Thoracic aorta (tissue), 2 donors: ENCODE measurements at places on chromosomes 16 and 17.
A peak's percentile ranks its signal among the peaks of the same experiment; 100 is the strongest.

- DNase-seq: no peak
These were observed 114.4 kb downstream of the SOCS1 start for GRCh38 chr16:11141409-11142260.

DNA sequence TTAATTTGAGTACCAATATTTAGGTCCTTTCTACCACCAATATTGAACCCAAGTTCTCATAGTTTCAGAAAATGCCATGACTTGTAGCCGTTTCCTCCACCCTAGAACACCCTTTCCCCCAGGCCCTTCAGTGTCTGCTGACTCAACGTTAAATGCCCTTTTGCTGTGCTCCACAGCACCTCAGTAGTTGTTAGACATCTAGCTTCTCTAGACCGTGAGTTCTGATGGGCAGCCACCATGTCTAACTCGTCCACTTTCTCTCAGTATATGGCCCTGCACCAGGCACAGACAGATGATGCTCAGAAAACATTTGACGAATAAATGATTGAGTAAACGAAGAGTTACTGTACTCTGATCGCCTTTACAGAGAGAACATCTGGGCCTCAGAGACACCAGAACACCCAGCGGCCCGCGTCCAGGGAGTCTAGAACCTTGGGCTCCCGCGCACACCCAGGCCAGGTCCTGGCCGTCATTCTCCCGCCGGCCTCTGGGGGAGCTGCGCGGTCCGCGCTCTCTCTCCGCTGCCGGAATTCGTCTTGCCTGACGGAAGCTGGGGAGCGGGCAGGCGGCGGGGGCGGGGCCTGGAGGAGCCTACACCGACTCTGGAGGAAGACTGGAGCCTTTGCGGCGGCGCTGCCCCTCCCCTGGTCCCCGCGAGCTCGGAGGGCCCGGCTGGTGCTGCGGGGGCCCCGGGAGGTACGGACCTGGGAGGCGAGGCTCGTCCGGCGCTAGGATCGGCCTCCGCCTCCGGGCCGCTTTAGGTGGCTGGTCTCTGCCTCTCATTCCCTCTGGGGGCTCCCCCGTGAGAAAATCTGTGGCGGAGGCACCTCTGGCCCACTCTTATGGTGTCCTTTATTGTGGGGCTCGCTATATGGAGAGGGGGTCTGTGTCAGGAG lies at the start of gene NKIRAS2:
TSS of gene NKIRAS2 (plus strand) at position 582 of the 896 bp plus-strand sequence. CDS start 1,488 bp downstream, outside the sequence.
- peak; percentile 67 for DNase-seq

DNA sequence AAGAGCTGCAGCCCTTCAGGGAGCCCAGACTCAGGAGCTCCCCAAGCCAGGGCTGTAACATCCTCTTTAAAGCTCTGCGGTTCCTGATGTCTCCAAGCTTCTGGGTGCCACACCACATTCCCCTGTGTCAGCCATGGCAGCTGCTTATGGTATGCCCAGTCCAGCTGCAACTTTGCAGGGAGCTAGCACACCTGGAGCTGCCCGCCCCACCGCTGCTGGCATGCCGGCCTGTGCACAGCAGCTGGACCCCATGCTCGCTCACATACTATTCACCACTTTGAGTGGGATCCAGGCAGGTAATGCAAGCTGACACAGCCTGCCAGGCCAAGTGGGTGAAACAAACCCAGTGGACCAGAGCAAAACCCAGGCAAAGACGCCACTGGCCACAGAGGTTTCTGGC lies 305.6 kb upstream of the AXIN2 start:
- no peak for DNase-seq

DNA sequence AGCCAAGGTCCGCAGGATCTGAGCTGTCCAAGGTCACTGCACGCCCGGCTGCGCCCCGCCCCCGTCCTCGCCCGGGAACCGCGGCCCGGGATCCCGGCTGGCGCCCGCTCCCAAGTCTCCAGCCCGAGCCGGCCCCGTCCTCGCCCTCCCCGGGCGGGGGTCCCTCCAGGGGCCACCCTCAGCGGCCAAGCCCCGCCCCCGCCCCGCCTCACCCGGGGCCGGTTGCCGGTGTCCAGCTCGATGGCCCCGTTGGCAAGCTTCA lies 216 bp downstream of the VPS9D1 start:
- no peak for DNase-seq

GRCh38 chr16:47528431-47528830 lies 67.3 kb downstream of the PHKB start:
- no peak for DNase-seq

GRCh38 chr17:75159196-75160031 lies 5.1 kb upstream of the JPT1 start:
- no peak for DNase-seq

- DNase-seq: no peak
These were observed 15.4 kb downstream of the TNS4 start for GRCh38 chr17:40485851-40486521.

DNA sequence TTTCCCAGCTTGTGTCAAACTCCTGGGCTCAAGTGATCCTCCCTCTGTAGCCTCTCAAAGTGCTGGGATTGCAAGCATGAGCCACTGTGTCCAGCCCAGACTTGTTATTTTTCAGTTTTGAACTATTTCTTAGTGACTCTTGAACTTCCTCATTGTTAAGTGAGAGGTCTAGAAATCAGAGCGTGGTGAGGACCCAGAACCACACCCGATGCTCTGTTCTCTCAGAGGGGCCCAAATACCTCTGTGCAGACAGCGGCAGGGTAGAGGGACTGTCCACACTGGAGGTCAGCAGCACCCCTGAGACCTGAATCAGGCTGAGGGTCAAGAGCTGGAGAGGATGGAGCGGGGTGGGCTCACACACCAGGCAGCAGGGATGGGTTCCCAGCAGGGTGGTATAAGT lies 47.7 kb upstream of the MEAK7 start:
- DNase-seq: no peak

DNA sequence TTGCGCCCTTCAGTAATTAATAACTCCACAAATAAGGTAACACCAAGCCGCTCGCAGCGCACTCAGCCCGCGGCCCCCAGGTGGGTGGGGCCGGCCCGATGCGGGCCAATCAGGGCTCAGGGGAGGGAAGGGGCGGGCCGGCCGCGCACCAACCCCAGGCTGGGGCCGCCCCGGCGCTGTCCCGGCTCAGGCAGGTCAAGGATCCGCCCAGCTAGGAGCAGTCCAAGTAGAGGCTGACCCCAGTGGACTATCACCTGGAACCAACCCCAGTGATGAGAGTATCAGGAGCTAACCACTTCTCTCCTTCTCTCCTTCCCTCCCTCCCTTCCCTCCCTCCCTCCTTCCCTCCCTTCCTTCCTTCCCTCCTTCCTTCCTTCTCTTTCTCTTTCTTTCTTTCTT lies 110.8 kb downstream of the C16orf78 start:
- DNase-seq: peak; percentile 43

DNA sequence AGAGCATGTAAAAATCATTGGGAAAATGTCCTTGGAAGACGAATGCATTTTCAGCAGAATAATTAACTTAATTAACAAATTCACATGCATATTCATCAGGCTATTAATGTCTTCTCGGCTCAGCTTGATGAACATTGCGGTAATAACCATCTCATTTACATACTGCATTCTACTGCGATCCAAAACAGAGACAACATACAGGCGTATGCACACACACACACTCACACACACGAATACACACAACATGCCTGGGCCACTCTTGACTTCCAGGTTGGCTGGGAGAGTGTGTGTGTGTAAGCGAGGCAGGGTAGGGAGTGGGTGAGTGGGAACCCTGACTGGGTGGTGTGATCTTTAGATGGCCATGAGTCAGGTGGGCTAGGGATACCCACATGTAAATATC lies 44.7 kb downstream of the NEUROD2 start:
- DNase-seq: no peak

DNA sequence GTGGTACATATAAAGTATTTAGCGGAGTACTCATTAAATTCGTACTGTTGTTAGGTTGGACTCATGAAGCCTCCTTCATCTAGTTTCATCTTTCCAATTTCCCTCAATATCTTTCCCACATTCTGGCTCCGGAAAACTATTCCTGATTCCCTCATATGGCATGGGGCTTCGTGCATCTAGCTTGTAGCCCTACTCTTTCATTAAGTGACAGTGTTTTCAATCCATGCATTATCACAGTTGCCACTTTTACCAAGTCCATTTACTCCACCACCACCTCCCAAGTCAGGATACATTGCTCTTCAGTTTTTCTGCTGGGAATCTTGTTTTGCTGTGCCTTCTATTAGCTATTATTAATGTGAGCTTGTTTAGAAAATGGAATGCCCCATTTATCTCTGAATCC lies 1032.1 kb upstream of the RBFOX1 start:
- no peak for DNase-seq

GRCh38 chr17:44197980-44198720 lies 1.5 kb downstream of the ATXN7L3 start:
- no peak for DNase-seq

DNA sequence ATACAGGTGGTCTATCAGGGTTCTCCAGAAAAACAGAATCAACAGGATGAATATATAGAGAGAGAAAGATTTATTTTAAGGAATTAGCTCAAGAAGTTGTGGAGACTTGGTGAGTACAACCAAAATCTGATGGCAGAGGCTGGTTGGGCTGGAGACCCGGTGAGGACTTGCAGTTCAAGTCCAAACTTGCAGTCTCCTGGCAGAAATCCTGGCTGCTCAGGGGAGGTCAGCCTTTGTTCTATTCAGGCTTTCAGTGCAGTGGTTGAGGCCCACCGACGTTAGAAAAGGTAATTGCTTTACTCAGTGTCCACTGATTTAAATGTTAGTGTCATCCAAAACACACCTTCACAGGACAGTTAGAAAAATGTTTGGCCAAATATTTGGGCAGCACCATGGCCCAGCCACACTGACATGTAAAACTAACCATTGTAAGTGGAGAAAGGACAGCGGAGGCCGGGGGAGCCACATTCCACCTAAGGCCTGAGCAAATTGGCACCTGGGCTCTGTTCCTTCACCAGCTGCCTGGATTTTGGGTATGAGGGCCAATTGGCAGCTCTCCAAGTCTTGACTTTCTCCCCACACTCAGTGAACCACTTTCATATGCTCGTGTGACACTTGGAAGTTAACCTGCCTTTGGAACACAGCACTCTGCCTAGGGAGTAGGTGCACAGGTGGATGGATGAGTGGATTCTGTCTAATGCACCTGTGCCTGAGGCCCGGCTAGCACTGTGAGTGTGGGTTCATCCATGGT lies 54.7 kb downstream of the CACNG5 start:
- DNase-seq: no peak

DNA sequence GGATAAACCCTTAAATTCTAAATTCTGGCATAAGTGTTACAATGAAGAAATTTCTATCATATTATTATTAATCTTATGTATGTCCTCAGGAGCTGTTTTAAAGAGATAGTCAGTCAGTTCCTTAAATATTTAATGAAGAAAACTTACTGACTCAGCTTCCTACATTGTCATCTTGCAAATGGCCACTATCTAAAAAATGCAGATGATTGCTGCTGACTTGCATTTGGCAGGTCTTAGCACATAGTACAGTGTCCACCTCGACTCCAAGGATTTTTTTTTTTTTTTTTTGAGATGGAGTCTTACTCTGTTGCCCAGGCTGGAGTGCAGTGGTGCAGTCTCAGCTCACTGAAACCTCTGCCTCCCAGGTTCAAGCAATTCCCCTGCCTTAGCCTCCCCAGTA lies 55.1 kb upstream of the CORO6 start:
- DNase-seq: no peak

DNA sequence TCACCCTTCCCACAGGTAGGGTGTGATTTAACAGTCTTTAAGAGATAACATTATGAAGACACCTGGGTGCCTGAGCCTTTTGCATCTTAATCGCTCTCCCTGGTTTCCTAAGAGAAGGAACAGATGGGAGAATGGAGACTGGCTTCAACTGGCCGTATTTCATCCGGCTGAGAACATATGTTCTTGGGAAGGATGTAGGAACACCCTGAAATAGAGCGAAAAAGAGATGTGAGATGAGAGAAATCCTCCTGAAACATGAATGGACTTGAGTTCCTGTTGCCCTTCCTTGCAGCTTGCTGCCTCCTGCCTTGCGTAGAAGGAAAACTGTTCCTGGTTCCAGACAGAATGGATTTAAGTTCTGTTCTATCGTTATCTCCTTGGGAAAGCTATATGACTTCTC lies 385.4 kb upstream of the RBFOX1 start:
- DNase-seq: no peak

DNA sequence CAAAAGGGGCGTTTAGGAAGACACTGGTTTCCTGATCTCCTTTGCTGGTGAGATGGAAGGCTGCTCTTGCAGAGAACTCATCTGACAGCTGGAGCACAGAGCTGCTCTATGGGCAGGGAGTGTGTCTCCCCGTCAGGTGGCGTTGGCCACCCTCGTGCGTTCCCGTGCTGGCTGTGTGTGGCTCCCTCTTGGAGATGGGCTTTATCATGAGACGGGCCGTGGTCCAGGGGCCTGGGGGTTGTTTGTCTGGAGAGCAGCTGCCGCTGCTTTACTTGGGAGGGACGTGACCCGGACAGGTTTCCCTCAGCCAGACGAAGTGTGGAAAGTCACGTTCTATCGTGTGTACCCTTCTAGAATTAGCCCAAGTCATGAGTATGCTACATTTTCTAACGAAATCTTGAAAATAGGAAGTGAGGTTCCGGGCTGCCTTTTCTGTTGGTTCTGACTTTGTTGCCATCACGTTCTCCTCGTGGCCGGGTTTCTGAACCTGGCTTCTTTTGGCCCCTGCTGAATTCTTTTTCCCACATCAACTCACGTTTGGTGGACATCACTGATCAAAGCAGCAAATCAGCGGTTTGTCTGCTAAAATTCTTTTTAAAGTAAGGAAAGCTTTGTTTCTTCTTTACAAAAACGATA lies 105.6 kb upstream of the CHMP6 start:
- no peak for DNase-seq

DNA sequence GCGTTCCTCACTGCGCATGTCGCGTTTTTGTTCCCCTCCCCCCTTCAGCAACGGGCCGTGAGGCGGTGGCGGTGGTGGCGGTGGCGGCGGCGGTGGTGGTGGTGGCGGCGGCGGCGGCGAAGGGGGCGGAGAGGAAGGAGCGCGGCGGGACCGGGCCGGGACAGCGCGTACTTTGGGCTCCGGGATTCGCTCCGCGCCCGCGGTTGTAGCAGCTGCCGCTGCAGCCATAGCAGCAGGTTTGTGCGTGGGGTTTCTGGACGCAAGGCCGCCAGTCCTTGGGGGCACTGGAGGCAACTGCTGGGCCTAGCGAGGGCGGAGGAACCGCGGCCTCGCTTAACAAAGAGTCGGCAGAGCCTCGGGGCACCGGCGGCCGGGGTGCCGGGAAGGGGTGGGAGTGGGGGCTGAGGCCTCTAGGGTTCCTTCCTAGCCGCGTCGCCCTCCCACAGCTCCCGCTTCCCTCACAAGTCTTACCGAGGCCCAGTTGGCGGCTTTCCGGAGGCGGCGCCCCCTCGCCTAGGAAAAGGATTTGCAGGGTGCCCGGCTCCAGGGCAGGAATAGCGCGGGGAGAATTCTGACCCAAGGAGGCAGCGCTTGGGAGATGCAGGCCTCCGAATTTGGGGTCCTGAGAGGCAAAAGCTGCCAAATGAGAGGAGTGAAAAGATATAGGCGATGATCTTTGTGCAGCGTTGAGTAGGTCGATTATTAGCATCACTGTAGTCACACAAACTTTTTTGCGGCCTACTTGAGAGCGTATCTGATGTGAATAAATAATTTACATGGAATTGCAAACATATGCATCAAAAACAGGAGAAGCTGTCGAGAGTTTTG lies at the start of gene DDX42:
TSS of gene DDX42 (plus strand) at position 30 of the 828 bp plus-strand sequence. CDS start 12,880 bp downstream, outside the sequence.
- peak; percentile 53 for DNase-seq

- DNase-seq: no peak
These were observed 37.0 kb downstream of the GAS7 start for GRCh38 chr17:10161386-10161785.

- no peak for DNase-seq
These were observed 75.8 kb downstream of the WNT3 start for GRCh38 chr17:46742565-46743270.
